Esophagus (tissue), 2 donors: ENCODE measurements at places on chromosomes 16 and 17. TPM values are rescaled to one million over a fixed set of nuclear protein-coding genes. Genes with fewer than 3 reads are reported as not detected.

Gene CLDN7
- polyA plus RNA-seq = 271 TPM

Gene GPR142
- polyA plus RNA-seq = not detected

Gene HOXB8
- not detected for polyA plus RNA-seq

Gene CNGB1
- polyA plus RNA-seq = 0.04 TPM

Gene CD300H
- not detected for polyA plus RNA-seq

Gene ZDHHC7
- 17.1 TPM for polyA plus RNA-seq

Gene SLC26A11
- polyA plus RNA-seq = 6.9 TPM

Gene TIGD7
- 1.5 TPM for polyA plus RNA-seq

Gene RNF43
- polyA plus RNA-seq = 7.5 TPM

Gene ADAD2
- 3.6 TPM for polyA plus RNA-seq

Gene TEDC2
- 6.0 TPM for polyA plus RNA-seq

Gene DHX40
- 6.6 TPM for polyA plus RNA-seq

Gene CNTNAP4
- not detected for polyA plus RNA-seq

Gene PRCD
- 1.2 TPM for polyA plus RNA-seq

Gene LAT
- polyA plus RNA-seq = 7.4 TPM

Gene BCL6B
- polyA plus RNA-seq = 1.8 TPM

Gene CBFA2T3
- 1.4 TPM for polyA plus RNA-seq

Gene GOT2
- polyA plus RNA-seq = 66.1 TPM

Gene HEATR9
- 0.08 TPM for polyA plus RNA-seq

Gene C16orf46
- polyA plus RNA-seq = 0.29 TPM

Gene TBC1D26
- polyA plus RNA-seq = 0.06 TPM

Gene PRSS33
- not detected for polyA plus RNA-seq

Gene COL1A1
- polyA plus RNA-seq = 11.8 TPM

Gene SDK2
- polyA plus RNA-seq = 0.29 TPM

Gene EFCAB13
- 0.61 TPM for polyA plus RNA-seq

Gene FBXW10B
- polyA plus RNA-seq = 9.1 TPM

Gene SLC38A8
- polyA plus RNA-seq = 0.06 TPM

Gene DOC2A
- 3.0 TPM for polyA plus RNA-seq

Gene TBC1D3G
- 20.5 TPM for polyA plus RNA-seq

Gene KRT33A
- polyA plus RNA-seq = 1.2 TPM

Gene MYO15A
- 0.51 TPM for polyA plus RNA-seq

Gene ITGAD
- not detected for polyA plus RNA-seq

Gene RCVRN
- 0.18 TPM for polyA plus RNA-seq

Gene NPIPB13
- 7.4 TPM for polyA plus RNA-seq
